ENCODE measurements at places on chromosomes 1 and 21.
A peak's percentile ranks its signal among the peaks of the same experiment; 100 is the strongest.

GRCh38 chr1:8632102-8632501, 185.3 kb downstream of the RERE start:
- DNase-seq = no peak

GRCh38 chr1:99855914-99856450, 5.8 kb downstream of the AGL start:
- no peak for DNase-seq

- no peak for DNase-seq
Observed at GRCh38 chr21:37758982-37759381, 157.3 kb downstream of the KCNJ6 start.

DNA sequence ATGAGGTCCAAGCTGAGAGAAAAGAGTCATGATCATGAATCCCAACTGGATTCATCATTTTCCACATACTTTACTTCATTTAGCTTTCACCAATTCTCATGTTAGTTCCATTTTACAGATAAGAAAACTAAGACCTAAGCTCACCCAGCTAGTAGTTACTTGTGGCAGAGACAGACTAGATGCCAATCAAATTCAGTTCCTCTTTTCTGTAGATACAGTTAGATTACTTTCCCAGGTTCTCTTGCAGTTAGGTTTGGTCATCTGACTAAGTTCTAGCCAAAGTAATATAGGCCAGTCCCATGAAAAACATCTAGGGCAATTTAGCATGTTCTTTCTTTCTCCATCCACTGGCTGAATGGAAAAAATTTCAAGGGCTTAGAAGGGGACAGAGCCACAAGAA, 8.9 kb upstream of the KCND3 start:
- no peak for DNase-seq

- DNase-seq = no peak
Observed at GRCh38 chr1:155199792-155200191, 7.9 kb downstream of the THBS3 start.

- no peak for DNase-seq
Observed at GRCh38 chr1:160576390-160576789, 2.9 kb downstream of the CD84 start.

DNA sequence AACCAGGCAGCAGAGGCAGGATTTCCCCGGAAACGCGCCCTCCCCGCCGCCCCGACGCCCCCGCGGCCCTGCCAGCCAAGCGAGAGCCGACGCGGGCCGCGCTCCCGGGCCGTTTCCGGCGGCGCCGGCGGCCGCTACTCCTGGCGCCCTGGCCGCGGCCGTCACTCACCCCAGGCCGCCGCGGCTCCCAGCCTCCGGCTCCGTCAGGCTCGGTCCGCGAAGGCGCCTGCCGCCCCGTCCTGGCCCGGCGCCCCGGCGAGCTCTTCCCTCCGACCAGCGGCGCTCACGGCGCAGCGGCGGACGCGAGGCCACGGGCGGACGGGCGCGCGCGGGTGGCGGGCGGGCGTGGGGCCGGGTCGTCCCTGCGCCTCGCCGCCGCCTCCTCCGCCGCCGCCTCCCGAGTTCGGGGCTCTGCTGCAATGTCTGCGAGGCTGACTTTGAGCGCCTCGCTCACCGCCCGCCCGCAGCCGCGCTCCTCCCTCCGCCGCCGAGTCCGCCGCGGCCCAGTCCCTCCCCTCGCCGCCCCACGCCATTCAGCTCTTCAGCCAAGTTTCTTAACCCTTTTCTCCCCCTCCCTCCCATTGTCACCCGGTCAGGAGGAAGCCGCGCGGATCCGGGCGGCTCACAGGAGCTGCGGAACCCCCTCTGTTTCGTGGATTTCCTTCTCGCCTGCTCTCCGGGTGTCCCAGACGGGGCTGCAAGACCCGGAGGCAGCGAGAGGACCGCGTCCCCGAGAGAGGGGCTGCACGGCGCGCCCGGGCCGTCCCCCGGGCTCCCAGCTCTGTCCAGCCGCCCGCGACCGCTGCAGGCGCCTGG, at the start of gene NRIP1:
NRIP1 (minus strand) TSS at position 425 of the 816 bp plus-strand sequence. CDS start 96,808 bp downstream, outside the sequence.
- DNase-seq = peak; percentile 61

DNA sequence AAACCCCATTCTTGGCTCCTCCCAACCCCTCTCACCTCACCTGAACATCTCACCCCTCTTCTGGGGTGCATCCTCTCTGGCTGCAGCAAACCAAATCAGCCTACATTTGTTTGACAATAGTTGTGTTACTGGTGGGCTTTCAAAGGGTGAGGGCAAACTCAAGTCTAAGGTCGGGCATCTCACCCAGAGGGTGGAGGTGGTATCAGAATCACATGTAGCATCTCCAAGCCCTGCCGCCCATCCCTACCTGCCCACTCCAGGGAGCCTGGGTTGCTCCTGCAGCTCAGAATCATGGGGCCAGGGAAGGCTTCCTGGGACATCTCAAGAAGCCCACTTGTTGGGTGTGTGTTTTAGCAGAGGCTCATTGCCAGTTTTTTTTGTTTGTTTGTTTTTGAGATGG, 35.8 kb downstream of the PGBD5 start:
- no peak for DNase-seq

DNA sequence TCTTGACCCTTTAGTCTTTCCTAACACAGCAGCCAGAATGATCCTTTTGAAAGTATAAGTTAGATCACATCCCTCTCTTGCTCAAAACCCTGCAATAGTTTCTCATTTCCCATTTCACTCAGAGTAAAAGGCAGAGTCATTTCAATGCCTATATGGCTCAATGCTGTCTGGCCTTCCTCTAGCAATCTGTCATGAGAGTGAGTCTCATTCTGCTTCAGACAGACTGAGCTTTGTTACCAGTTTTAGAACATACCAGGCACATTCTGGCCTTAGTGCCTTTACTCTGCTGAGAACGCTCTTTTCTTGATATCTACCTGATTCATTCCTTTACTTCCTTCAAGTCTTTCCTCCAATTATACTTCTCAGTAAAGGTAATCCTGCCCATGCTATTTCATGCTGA, 372.8 kb upstream of the PKN2 start:
- DNase-seq = no peak

DNA sequence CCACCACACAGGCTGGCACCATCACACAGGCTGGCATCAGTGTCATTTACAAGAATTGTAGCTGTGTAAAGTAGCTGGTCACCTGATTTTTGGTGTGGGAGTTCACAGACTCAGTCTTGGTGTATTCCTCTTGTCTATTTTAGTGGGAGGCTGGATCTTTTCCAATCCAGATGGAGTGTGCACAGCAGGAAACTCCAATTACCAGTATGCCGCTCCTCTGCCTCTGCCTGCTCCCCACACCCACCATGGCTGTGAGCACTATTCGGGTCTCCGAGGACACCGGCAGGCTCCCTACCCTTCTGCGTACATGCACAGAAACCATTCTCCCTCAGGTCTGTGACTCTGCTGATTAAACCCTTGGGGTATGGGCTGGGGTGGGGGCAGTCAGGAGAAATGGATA, 24.2 kb downstream of the TBX19 start:
- no peak for DNase-seq

DNA sequence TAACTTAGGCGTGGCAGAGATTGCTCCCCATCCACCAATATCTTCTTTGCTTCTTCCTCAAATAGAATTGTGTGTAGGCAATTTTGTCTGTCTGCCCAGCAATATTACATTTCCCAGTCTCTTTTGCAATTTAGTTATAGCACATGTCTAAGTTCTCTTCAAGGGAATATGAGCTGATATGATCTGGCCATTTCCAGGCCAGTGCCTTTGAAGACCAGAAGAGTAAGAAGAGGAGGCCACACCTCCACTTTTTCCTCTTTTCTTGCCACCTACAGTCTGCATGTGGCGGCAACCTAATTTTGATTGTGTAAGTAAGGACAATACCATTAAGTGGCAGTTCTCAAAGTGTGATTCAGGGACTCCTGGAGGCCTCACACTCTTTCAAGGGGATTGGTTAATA, 6.3 kb upstream of the RSBN1 start:
- DNase-seq = no peak

Measured in stimulated activated CD4-positive, alpha-beta T cell treated with anti-CD3 and anti-CD28 coated beads, Interleukin-15, amount 100 ng/mL, for 1 hour (primary cell).